ENCODE measurements at places on chromosomes 3 and 15. TPM values are rescaled to one million over a fixed set of nuclear protein-coding genes. Genes with fewer than 3 reads are reported as not detected.

- no peak for DNase-seq
These were observed 49.5 kb downstream of the DZIP1L start for GRCh38 chr3:138065949-138066348.

DNA sequence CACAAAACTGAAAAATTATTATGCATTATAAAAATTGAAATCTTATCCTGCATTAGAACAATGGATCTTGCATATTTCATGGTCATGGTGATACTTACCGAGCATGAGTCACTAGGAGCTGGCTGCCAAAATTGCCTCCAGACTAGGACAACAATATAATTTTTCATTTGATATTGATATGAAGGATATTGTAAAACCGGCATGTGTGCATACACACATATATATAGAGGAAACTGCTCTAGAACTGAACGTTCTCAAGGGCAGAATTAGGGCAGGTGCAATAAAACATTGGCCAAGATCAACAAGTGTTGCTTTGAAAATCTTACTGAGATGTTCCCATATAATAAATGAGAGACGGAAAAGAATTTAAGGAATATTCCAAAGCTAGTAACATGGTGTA is 319.4 kb upstream of the POU1F1 start:
- no peak for DNase-seq

- no peak for DNase-seq
These were observed 339.7 kb downstream of the IL5RA start for GRCh38 chr3:2770451-2770850.

GRCh38 chr3:69189487-69189886 is 67.1 kb upstream of the LMOD3 start:
- DNase-seq, result no peak

GRCh38 chr15:99086327-99086667 is 18.6 kb upstream of the SYNM start:
- no peak for DNase-seq

DNA sequence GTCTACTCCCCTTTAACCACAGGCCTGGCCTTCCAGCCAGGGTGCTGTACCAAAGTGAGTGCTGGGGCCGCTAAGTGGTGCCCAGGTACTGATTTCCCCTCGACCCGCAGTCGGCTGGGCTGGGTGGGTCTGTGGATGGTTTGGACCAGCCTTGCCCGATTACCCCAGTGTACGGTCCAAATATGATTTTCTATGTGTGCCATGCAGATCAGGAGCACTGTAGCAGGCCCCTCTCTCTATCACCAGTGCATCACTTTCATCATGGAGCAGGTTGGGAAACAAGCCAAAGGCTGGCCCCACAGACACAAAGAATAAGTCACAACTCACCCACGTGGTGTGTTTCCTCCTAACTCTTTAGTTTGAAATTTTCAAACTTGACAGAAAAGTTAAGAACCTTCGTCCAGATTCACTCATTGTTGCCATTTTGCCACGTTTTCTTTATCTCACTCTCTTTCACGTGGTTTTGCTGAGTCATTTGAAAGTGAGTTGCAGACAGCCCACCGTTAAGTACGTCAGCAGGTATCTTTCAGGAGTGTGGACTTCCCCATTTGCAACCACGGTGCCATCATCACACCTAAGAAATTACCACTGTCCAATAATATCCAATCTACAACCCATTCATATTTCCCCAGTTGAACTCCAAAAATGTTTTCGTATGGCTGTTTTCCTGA is 37.0 kb downstream of the ZNF710 start:
- DNase-seq, result no peak

- DNase-seq, result no peak
These were observed 76.6 kb downstream of the IL12A start for GRCh38 chr3:160065282-160065681.

DNA sequence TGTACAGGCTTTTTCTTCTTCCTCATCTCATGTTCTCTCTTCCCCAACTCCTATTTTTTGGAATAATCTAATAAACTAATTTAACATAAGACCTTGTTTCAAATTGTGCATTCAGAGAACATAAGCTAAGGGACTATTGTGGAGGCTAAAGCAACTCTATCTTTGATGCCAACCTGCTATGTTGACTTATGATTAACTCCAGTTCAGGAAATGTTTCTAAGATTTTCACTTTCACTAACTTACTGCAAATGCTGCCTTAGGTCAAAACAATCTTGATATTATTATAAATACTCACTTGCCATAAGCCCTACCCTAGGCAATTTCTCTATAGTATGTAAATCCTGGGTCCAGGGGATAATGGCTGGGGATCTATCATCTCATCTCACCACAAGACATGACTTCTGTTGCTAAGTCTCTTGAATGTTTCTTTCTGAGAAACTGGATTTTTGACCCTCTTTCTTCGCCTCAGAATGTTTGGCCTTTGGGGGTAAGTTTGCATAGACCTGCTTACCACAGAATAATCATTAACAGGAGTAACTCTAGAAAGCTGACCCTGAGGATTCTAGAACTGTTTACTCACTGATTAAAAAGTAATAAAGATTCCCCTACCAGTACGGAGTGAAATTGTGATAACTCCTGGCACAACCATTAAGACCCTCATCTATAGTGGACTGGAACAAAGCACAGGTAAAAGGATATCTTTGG is 768.1 kb downstream of the GBE1 start:
- no peak for DNase-seq

- DNase-seq, result no peak
These were observed 8.6 kb upstream of the CYFIP1 start for GRCh38 chr15:22988811-22989210.

DNA sequence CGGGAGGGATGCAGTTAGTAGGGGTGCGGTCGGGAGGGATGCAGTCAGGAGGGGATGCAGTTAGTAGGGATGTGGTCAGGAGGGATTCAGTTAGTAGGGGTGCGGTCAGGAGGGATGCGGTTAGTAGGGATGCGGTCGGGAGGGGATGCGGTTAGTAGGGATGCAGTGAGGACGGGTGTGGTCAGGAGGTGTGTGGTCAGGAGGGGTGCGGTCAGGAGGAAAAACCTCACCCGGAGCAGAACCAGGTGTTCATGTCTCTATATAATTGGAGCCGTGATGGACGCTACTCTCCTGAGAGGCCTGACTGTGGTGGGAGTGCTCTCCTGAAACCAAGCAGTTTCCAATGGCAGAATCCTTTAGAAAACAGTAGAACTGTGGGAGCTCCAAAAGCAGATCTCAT is 95.8 kb downstream of the BDH1 start:
- no peak for DNase-seq

DNA sequence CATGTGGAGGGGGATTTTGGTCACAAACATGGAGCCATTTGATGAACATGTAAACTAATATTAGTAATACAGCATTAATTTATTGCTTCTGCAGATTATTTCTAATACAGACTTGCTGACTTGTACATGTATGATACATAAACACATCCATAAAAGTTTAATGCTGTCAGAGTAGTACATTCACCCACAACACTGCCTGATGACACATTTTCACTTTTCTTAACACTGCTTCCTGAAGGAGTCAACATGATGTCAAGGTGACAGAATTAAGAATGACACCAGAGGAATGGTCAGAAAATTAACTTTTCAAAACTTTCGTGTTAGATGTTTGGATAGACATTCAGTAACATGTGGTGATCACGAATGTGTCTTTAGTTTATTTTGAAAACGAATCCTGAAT is 199.4 kb downstream of the SATB1 start:
- no peak for DNase-seq

- no peak for DNase-seq
These were observed 74.0 kb upstream of the LIPC start for GRCh38 chr15:58357529-58358476.

GRCh38 chr3:176896640-176897039 is 300.6 kb downstream of the TBL1XR1 start:
- no peak for DNase-seq

DNA sequence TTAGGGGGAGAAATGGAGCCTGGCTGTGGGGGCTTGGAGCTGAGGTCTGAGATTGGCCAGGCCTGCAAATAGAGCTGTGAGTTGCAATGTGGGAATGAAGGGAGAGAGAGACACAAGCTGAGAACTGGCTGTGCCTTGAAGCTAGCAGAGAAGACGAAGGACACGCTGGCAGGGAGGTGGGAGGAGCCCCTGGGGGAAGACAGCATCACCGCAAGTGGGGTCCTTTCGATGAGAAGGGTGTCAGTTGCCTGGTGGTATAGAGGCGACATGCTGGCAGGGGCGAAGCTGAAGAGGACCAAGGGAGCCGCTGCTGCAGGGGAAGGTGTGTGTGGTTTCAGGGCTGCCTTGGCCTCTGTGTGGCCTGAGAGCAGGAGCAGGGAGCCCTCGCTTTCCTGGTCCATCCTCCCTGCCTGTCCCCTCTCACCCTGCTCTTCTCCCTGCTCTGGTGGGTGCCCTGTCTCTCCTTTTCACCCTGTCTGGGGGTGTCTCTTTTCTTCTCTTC is 5.5 kb downstream of the RHCG start:
- DNase-seq, result no peak

DNA sequence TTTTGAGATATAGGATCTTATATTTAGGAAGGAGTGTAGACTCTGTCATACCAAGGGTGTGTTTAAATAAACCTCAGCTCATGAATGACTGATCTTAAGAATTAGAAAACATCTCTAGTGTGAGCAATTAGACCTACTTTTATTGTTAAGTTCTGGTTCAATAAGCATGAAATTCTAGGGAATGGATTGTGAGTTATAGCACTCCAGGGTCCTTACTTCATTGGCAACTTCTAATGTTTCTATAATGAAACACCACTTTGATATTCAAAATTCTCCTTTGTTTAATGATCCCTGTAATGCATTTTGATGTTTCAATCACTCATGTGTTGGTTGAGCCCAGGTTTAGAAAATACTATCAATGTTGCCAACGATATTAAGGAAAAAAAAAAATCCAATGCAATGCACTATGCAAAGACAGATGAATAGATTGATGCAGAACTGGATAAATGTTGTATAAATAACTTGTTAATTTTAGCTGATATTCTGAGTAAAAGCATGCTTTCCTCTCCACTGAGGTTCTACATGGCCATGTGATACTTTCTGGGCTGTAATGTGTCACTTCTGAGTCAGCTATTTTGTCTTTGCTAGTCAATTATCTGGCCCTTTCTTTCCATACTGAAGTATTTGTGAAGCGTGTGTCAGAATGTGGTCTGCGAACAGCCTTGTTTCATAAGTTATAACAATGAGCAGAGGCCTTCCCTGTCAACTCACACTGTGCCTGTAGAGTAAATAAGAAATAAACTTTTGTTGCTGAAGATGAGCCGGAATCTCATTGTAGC is 1035.9 kb downstream of the PLOD2 start:
- no peak for DNase-seq

- DNase-seq, result no peak
These were observed 330.9 kb upstream of the C2CD4B start for GRCh38 chr15:62495670-62496614.

- DNase-seq, result no peak
These were observed 297.9 kb downstream of the GABRG3 start for GRCh38 chr15:27268923-27269322.

DNA sequence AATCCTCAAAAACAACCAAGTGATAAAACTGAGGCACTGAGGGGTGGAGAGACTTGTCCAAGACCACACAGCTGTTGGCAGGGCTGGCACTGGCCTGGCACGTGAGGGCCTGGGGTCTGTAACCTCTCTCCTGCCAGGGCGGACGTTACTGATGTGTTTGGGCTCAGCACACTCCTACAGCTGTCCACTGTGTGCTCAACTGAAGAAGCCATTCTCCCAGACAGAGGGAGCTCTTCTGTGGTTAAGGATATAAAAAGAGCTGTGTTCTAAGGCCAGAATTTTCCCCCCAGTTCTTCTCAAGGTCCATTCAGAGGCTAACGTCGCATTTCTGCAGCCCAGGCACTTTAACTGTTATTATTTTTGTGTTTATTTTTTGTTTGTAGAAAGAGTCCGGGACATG is 429.0 kb upstream of the ATP11B start:
- no peak for DNase-seq

- no peak for DNase-seq
These were observed 226.1 kb upstream of the TTC14 start for GRCh38 chr3:180375831-180376230.

GRCh38 chr3:55567615-55568014 is 80.5 kb upstream of the WNT5A start:
- DNase-seq, result no peak

- no peak for DNase-seq
These were observed 236.2 kb downstream of the ITPR1 start for GRCh38 chr3:4729061-4729973.

- DNase-seq, result peak; percentile 73
These were observed 2.0 kb upstream of the MELTF start for GRCh38 chr3:197031315-197032285.

- DNase-seq, result no peak
These were observed 7.2 kb upstream of the SEC22A start for GRCh38 chr3:123194552-123194951.

GRCh38 chr15:99101501-99101900 is 3.4 kb upstream of the SYNM start:
- no peak for DNase-seq

DNA sequence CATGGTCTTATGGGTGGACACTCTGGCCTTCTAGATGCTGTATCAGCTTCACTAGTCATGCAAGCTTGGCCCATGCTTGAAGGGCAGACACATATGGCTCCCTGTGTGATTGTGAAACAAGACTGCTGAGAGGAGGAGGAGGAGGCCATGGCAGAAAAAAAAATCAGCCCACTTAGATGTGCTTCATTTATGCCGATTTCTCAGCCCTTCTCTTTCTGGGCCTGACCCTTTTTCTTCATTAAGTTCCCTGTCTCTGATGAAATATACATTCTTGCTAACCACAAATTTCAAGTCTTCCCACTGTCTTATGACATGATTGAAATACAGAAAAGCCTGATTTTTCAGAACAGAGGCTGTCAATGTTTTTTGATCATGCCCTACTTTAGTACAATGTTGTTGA is 213.0 kb upstream of the FEZF2 start:
- DNase-seq, result no peak

DNA sequence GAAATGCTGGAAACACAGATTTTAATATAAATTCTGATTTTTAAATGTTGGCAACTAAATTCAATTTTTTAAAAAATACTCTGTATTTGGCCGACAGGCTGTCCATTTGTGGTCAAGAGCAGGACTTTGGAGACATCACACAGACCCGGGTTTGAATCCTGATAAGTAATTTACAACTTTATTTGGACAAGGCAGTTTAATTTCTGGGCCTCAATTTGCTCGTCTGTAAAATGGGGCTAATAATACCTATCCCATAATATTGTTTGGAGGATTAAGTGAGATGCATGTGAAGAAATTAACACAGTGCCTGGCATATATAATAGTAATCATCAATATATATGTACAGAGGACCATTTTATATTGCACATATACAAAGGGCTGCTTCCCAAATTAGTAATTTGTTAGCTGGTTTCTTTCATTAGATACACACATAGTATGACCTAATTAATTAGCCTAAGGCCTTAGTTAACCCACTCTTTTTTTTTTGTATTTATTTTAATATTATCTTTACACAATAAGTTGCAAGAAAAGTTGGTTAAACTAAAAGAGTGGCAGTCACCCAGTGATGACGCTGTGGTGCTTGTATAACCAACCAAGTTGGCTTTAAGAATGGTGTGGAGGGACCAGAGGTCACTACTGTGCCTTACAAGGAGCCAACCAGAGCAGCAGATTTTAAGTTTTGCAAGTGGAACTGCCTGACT is 665 bp downstream of the PIGB start:
- no peak for DNase-seq

The PP2D1 gene
- total RNA-seq, result not detected

The LRRC58 gene
- total RNA-seq, result 36.6 TPM

The ARHGEF3 gene
- 21.9 TPM for total RNA-seq

The GOLGA6D gene
- total RNA-seq, result not detected

The PDCD6IP gene
- total RNA-seq, result 436 TPM

The ARGFX gene
- total RNA-seq, result not detected

The WDR72 gene
- not detected for total RNA-seq

The PLIN1 gene
- 308 TPM for total RNA-seq

The SCN11A gene
- total RNA-seq, result 0.21 TPM

The CCR9 gene
- 0.78 TPM for total RNA-seq

The BDH1 gene
- 20.0 TPM for total RNA-seq

The CCDC54 gene
- total RNA-seq, result not detected

The ISLR gene
- total RNA-seq, result 165 TPM

The CFAP100 gene
- 6.1 TPM for total RNA-seq

All from tibial nerve (tissue), 4 donors.